ENCODE measurements at places on chromosomes 1 and 21.

GRCh38 chr1:3366126-3367051 is 88.1 kb upstream of the ARHGEF16 start:
- DNase-seq: no peak

GRCh38 chr1:64861611-64862010 is 104.7 kb downstream of the JAK1 start:
- peak; percentile 1 for DNase-seq

DNA sequence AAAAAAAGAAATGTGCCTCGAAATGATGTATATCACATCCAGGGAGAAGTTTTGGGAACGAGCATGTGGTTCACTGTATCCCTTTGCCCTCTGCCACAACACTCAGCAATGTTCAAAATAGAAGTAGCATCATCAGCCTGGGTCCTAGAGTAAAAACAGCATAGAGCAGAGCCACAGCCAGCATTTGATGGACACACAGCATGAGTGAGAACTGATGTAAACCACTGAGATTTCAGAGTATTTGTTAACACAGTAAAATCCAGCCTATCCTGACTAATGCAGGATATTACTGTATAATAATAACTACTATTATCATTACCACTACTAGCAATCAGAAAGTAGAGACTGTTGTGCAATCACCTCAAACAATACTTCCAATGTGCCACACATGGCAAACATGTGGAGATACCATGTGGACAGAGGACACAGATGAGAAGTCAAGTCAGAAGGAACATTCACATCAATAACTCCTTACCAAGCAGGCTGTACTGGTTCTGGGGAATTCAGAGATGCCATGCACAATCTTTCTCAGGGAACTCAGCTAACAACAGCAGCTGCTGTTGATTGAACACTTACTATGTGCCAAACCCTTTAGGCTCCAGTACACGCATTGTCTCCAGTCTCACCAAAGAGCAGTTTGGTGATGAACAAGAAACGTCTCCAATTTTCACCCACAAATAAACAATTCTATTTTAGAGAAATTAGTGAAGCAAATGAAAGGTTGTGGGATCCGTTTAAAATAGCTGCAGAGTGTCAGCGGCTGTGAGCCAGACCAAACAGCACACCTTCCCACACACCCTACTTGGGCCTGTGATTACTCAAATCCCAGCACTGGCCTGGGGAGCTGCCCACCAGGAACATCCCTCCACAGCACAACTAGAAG is 16.6 kb upstream of the GFI1 start:
- DNase-seq: no peak

DNA sequence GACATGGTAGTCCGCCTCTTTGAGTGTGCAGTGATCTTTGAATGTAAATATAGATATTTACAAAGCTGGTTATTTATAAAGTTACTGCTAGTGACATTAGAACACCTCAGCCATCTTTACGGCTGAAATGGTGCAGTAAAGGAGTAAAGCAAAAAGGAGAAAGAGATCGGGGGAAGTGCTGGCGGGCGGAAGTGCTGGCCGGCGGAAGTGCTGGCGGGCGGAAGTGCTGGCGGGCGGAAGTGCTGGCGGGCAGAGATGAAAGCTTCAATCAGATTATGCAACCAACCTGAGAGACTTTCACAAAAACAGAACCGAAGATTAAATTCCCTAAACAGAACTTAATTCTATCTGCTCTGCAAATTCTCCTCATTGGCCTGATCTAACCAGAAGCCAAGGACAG is 1.4 kb upstream of the OR14A16 start:
- no peak for DNase-seq

DNA sequence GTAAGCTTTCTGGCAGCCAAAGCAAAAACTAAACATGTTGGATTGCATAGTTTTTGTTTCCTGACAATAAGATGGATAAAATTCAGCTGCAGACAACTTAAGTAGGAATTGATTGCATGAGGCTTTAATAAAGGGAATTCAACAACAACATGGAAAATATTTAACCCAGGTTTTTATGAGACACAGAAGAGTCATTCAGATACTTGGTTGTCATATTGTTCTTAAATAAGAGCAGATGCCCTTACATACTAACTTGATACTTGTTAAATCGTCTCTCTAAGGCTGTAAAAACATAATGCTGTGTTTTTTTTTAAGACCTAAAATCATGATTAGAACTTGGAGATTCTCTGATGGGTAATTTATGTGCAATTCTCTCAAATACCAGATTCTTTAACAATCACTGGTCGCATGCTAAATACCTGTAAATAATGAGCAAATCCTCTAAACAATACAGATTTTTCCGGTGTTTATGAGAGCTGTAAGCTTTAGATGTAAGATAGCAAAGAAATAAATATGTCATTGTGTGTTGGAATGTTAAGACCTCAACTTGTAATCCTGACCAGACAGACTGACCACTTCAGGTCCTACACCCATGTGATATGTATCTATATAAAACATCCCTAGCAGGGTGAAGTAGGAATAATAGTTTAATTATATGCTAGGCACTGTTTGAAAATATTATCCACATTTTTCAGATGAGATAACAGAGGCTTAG is 37.8 kb upstream of the CD34 start:
- DNase-seq: no peak

- DNase-seq: no peak
These were observed 22.3 kb upstream of the SPSB1 start for GRCh38 chr1:9270290-9270883.

DNA sequence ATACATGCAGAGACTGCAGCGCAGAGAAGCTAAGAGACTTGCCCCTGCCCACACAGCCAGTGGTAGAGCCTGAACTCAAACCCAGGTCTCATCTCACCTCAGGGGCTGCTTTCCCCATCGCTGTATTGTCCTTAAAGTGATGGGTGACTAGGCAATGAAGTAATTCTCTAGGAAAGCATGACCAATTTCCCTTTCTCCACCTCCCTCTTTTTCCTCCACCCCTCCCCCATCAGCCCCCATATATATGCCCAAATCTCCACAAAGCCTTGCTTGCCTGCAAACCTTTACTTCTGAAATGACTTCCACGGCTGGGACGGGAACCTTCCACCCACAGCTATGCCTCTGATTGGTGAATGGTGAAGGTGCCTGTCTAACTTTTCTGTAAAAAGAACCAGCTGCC is at the start of gene IL24:
Gene IL24, plus strand, starts transcription at position 269 of the 400 bp plus-strand sequence. CDS start 390 bp downstream, outside the sequence.
- DNase-seq: no peak

- DNase-seq: no peak
These were observed at the start of gene LHX8 for GRCh38 chr1:75133750-75134646. Gene LHX8, plus strand, starts transcription at chr1:75134388. Its CDS starts 2,227 bp downstream, at chr1:75136615.

- no peak for DNase-seq
These were observed 26.4 kb upstream of the ROR1 start for GRCh38 chr1:63747445-63747844.

DNA sequence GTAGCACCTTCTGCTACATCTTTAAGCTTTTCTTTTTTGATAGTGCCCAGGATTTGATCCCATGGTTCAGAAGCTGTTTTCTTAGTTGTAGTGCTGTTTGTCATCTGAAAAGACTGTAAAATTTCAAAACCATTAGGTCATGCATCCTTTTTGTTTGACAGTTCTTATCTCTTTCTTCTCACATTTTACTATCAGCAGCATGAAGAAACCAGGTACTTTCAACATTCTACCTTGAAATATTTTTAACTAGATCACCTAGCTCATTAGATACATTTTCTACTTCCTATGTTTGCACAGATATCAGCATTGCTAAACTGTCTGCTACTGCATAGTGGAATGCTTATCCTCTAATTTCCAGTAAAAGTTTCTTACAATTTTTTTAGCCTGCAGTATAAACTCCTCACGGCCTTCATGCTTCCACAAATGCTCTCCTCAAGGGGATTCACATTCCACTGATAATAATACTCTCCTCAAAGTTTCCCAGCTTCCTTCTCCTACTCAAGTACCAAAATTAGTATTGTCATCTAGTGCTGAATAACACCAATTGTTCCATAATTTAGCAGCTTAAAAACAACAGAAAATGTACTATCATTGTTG is 243.9 kb upstream of the ZRANB2 start:
- DNase-seq: no peak

- no peak for DNase-seq
These were observed 180.1 kb downstream of the EDEM3 start for GRCh38 chr1:184574588-184574987.

DNA sequence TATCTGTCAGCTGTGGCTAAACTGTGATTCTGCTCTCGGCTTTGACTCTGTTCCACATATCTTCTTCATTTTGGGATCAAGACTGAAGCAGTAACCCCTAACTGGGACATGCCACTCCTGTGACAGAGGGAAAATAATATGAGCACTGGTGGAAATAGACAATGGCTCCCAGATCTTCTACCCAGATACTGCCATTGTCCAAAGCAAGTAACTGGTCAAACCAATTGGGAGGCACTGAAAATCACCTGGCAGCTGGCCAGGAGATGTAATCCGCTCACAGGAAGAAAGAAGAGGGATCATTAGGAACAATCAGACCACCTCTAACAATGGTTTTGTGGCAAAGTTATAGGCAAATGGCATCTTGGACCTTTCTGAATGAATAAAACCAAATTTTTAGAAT is 10.7 kb downstream of the SNX7 start:
- no peak for DNase-seq

DNA sequence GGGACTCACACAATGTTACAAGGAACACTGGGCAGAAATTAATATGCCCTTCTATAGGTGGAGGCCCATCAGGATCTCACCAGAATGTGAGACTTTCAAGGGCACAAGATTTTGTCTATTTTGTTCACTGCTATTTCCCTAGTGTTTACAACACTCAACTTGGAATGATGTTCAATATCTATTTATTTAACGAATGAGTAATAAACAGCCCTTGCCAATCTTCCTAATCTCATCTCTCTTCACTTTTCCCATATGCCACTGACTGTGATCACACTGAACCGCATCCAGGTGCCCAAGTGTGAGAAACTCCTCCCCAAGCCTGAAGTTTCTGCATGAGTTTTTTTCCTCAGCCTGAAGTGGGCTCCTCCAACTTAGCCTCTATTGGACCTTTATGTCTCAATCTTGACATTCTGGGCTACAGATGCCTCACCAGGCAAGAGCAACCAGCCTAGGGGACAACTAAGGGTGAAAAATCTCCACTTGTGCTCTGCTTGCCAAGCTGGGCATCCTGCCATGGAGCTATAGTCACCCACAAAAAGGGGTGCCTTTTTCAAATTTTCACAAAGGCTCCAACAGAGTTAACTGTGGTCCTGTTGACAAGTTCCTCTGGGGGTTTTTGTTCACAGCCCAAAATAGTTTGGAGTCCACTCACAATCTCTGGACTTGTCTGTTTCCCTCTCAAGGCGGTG is 105.6 kb downstream of the PLPP3 start:
- DNase-seq: no peak

GRCh38 chr1:206001476-206001888 is 1.7 kb downstream of the RAB7B start:
- DNase-seq: peak; percentile 51

DNA sequence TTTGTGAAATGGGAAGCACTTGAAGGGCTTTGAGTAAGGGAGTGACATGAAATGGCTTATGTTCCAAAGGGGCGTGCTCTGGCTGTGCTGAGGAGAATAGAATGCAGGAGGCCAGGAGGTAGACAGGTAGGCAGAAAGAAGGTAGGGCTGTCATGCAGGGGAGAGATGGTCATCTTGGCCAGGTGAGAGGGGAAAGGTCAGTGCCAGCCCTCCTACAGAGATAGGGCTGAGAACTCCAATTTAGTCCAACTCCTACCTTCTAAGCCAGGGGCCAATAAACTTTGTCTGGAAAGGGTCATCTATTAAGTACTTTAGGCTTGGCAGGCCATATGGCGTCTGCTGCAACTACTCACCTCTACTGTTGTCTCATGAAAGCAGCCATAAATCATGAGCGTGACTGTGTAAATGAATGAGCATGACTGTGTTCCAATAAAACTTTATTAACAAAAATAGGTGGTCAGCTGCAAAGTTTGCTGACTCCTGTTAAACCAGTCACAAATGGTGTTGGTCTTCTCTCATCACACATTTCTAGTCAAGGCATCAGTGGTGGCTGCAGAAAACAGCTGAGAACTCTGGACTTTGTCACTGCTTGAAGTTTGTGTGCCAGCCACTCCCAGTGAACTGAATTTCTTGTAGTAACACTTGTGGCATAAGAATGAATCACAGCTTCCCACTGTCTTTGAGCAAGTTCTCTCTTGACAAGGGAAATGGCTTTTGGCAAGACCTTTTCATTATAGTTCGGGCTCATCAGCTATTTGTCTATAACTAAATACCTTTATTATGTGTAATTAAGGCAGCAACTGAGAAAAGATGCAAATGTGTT is 32.0 kb upstream of the CD2 start:
- DNase-seq: peak; percentile 16

DNA sequence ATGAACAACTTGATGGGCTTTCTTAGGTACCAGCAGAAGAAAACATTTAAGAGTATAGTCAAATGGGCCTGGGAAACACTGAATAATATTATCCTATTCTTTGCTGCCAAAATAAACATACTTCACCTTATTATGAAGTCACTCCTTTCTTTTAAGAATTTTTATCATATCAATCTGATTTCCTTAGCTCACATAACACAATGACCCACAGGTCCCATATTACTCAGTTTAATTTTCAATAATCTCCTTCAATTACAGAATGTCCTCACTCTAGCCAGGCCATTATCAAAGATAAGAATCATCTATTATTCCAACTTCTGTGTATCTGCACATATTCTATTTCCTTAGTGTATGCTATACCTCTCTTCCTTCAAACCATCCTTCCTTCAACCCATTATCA is 63.0 kb downstream of the PIGK start:
- DNase-seq: no peak

DNA sequence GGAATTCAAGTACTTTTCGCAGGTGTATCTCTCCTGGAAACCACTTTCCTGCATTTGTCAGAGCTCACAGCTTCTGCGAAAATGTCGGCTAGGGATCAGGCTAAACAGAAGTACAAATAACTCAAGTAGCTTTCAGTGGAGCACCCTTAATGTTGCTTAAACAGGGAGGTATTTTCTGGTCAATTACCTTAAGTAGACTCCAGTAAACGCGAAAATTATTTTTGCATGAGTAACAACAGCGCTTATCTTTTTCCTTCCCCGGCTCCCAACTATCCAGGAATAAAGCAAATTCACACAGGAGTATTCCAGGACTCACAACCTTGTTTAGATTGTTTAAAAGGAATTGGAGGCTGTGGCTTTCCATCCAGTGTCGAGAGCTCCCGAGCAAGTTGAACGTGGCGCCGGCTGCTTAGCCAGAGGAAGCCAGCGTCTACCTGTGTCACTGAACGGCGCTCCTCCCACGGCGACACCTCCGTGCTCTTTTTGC is 7.3 kb upstream of the SIM2 start:
- DNase-seq: no peak

All from LoVo (cell line).